ENCODE measurements at places on chromosomes 5 and 9.

- no peak for DNase-seq
Observed at GRCh38 chr5:113917997-113918396, 404.5 kb downstream of the YTHDC2 start.

DNA sequence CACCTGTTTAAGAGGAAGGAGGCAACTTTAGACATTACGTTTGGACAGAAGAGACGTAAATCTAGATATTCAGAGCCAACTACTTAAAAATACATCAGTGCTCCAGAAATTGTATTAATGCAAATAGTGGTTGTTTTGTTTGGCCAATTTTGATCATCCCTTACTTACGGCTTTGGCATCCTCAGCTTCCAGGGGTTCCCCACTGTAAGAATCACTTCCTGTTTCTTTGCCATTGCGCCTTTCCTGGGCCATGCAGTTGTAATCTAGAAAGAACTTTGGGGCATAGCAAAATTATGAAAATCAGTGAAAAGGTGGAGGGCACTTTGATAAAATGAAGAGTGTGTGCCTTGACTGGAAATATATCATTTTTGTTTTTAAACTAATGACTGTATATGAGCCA lies 537.2 kb upstream of the TLE4 start:
- DNase-seq = no peak

GRCh38 chr5:98804066-98804465 lies 30.6 kb downstream of the RGMB start:
- DNase-seq = no peak

DNA sequence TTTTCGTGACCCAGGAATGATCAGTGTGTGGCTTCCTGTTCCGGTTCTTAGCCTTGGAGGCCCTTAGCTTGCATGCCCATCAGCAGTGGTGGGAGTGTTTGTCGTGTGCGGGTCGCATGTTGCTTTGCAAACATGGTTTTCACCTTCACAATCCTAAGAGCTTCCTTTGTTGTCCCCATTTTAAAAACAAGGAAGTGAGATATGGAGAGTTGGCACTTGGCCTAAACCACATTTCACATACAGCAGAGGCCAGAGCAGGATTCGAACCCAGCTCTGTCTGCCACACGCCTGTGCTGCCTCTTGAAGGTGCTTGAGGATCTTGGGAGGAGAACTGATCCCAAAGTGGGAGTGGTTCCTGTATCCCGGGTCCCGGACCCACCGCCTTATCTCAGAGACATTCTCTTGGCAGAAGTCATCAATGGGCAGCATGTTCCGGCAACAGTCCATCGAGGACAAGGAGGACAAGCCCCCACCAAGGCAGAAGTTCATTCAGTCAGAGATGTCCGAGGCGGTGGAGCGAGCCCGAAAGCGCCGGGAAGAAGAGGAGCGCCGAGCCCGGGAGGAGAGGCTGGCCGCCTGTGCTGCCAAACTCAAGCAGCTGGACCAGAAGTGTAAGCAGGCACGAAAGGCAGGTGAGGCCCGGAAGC lies 38.2 kb upstream of the POMT1 start:
- DNase-seq = no peak

GRCh38 chr5:68499987-68500386 lies 284.4 kb downstream of the PIK3R1 start:
- no peak for DNase-seq

DNA sequence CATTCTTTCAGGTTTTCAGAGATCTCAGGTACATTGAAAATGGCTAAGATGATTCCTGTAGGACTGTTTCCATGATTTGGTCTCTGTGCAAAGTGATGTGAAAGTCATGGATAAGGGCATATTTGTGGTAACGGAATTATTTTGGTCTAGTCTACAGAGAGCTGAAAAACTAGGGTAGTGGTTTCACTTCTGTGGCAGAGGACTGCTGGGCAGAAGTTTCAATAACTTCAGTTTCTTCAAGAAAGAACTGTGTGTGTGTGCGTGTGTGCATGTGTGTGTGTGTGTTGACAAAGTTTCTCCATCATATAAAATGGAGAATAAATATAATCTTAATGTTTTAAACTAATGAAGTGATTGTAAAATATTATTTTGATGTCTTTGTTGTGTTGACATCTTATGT lies 4.3 kb downstream of the CNOT8 start:
- no peak for DNase-seq

GRCh38 chr9:84339962-84340361 lies 596 bp downstream of the SLC28A3 start:
- DNase-seq = no peak

- DNase-seq = no peak
Observed at GRCh38 chr9:27019589-27019988, 14.1 kb upstream of the LRRC19 start.

DNA sequence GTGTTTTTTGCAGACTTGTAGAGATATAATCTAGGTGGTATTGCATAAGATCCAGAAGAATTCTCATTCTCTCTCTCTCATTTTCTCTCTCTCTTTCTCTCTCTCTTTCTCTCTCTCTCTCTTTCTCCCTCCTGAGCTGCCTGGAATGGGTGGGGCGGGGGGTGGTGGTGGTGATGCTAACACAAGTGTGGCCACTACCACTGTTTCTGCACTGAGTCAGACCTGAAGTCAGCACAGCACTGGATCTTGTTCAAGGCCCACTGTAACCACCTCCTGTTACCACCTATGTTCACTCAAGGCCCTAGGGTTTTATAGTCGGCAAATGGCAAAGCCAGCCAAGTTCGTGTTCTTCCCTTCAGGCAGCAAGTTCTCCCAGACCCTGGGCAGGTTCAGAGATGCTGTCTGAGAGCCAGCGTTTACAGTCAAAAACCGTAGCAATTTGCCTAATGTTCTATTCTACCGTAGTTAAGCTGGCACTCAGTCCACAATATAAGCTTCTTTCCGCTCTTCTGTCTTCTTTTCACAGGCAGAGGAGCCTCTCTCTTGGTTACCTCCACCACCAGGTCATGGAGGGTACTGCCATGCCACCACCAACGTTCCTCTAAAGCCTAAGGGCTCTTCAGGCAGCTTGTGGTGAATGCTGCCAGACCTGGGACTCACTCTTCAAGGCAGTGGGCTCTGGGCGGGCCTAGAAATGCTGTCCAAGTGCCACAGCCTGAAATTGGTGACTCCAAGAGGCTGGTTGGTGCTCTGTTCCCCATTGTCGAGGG lies 235.7 kb upstream of the PRR16 start:
- no peak for DNase-seq

- DNase-seq = no peak
Observed at GRCh38 chr5:63121471-63121870, 542.9 kb downstream of the LRRC70 start.

- DNase-seq = no peak
Observed at GRCh38 chr9:121207371-121207940, 5.8 kb upstream of the RAB14 start.

GRCh38 chr5:74139589-74139988 lies 500.9 kb downstream of the ENC1 start:
- DNase-seq = no peak

DNA sequence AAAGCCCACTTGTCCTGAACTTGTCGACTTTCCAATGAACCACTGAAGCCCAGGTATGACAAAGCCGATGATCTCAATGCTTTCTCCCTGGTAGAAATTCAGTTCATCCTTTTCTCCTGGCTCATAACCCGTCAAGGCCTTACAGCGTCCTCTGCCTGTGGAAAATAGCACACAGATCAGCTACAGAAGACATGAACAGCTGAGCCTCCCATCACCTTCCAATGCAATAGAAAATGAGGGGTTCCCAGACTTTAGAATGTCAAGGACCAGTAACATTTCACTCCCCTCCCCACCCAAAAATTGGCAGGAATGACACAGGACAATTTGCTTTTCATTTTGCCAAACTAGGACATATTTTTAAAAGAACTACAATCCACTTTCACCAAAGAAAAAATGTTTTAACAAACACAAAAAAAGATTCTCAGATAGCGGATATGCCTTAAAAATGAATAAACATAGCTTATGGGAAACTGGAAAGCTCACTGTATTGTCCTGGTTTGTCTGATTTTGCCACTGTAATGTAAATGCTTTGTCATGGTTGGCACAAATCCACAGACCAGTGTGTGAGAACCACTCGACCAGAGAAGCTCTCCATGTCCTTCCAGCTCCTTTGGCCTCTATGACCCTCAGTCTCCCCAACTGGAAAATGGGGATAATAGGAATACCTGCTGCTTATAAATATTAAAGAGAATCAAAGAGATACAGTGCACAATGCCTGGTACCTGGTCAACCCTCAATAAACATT lies 24.4 kb downstream of the SH3TC2 start:
- DNase-seq = no peak

DNA sequence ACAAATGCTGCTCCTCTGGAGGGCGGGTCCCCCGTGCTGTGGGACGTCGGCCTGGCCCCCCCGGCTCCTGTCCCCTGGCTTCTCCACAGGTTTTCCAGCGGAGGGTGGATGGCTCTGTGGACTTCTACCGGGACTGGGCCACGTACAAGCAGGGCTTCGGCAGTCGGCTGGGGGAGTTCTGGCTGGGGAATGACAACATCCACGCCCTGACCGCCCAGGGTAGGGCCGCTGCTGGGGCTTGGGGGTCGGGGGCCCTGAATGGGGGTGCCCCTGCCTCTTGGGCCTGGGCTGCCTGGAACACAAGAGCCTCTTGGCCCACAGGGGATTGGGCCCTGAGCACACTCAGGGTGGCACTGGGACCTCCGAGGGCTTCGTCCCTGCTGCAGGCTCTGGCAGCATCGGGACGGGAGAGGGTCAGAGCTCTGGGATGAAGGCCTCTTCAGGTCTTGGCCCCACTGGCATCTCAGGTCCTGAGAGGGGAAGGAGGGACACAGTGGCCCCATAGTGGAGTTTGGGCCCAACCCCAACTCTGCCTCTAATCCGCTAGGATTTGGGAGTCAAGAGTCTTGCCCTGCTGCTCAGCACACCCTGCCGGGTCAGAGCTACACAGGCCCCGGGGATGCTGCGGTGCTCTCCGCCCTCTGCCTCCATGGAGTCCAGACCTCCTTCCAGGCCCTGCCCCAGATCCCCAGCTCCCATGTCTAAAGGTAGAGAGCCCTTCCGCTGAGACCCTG lies 5.2 kb downstream of the FCN2 start:
- no peak for DNase-seq

DNA sequence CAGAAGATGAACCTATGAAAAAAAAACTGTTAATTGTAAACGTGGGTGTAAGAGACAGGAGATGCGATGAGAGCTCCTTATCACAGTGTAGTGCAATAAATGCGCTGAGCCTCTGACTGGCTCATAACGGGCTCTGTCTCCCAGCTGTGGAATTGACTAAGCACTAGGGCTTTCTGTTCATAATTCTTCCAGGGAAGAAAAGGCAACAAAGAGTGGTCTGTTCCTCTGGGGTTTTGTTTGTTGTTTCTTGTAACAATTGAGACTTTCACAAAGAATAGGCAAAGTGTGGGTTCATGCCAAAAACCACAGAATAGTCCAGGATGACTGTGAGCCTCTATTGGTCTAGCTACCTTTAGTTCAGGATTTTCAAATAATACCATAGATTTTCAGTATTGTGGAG lies 39.4 kb downstream of the UBE2QL1 start:
- DNase-seq = peak; percentile 20

DNA sequence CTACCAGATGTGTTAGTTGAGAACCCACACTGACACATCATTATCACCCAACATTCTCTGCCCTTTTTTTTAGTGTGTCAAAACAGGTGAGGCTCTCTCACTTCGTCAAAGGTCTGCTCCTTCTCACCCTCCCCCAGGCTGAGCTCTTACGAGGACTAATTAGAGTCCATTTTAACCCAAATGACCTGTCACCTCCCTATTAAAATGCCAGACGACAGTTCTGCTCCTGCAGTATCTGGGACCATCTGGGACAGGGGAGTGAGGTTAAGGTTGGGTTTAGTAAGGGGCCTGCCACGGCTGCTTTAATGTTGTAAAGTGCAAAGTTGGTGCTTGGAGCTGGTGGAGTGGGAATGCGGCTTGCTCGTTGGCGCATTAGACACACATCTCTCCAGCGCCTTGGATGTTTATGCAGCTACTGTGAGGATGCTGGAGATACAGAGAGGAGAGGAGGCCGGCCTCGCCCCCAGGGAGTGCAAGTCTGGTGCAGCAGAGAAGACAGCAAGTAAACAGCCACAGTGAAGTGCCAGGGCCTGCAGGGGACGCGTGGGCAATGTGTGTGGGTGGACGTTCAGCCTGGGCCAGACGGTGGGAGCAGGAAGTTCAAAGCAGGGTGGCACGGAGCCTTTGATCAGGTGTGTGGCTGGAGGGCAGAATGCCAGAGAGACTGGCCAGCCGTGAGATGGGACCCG lies 96.2 kb downstream of the C9orf50 start:
- no peak for DNase-seq

GRCh38 chr9:36862206-36863145 lies 171.6 kb downstream of the PAX5 start:
- peak; percentile 36 for DNase-seq

GRCh38 chr5:119291877-119292276 lies 63.9 kb upstream of the TNFAIP8 start:
- no peak for DNase-seq

DNA sequence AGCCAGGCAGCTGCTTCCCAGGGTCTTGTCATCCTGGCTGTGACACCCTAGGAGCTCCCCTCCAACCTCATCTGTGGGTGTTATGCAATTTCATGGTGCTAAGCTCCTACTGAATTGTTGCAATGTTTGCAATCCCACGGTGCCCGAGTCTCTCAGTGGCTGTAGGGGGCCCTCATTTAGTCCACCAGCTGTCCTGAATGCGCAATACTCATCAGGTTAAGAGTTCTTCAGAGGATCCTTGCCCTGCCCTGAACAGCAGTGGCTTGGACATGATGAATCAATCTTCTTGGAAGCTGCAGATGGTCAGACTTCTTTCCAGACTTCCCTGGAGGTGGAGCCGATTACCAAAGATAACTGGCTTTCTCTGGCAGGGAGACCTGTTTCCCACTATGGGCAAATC lies 584.1 kb downstream of the CCDC171 start:
- DNase-seq = no peak

- DNase-seq = no peak
Observed at GRCh38 chr5:172493906-172494305, 39.6 kb upstream of the SH3PXD2B start.

DNA sequence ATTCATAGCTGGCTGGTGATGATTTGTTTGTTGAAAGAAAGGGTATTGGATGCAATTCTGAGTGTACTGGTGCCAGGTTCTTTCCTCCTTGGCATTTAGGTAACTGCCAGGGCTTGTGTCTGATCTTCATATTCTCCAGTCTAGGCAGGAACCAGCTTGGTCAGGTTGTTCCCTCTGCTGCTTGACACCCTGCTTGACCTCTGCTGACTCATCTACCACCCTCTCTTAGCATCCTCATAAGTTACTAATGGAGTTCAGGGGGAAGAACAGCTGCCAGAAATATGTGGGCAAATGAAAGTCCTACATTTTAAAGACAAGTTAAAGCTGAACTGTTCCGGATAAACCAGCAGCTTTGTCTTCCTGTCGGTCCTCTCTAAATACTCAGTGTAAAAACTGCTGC lies 116.1 kb upstream of the TNC start:
- no peak for DNase-seq

DNA sequence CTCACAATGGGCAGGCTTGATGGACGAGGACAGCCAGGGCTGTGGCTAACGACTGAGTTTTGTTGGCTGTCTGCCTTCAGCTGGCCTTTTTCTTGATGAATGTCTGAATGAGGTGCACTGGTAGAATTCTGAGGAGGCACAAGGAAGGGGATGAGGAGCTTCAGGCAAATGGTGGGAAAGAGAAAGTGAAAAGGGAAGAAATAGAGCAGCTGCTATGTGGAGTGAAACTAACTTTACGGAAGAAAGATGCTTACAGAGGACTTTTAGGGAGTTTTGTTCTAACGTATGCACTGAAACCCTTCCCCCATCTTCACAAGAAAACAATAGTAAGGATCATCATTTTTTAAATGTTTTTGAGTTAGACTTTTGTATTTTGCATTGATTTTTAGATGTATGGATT lies 45.3 kb downstream of the OR2K2 start:
- DNase-seq = no peak
